ENCODE measurements at places on chromosomes 12 and 14. TPM values are rescaled to one million over a fixed set of nuclear protein-coding genes. Genes with fewer than 3 reads are reported as not detected.

DNA sequence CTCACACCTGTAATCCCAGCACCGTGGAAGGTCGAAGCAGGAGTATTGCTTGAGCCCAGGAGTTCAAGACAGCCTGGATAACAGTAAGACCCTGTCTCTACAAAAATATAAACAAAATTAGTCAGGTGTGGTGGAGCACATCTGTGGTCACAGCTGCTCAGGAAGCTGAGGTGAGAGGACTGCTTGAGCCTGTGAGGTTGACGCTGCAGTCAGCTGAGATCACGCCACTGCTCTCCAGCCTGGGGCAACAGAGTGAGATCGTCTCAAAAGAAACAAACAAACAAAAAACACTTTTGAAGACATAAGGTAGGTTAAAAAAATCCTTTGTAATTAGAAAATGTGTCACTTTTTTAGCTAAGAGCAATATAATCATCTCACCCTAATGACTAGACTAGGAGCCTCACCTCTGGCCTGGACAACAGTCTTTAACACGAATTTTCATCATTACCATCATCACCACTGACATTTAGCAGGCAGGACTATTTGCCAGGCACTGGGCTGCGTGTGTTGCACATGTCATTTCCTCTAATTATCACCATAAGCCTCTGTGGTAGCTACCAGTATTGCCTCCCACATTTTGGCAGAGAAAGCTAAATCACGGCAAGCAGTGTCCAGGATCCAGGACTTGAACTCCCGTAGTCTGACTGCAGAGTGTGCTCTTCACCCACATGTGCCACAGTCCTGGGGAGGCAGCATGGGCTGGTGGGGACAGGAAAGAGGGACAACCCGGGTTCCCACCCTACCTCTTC, 4.6 kb upstream of the SYCP3 start:
- no peak for DNase-seq
- H3K4me3 ChIP-seq, result no peak overlapping the region
- no peaks in the 10 kb centered on the region for H3K4me1 ChIP-seq
- H3K36me3 ChIP-seq, result peaks cover 79% of the 10 kb centered on the region

Gene POLE2
- 1.2 TPM for total RNA-seq

Gene TXNRD1
- total RNA-seq, result 144 TPM

GRCh38 chr12:120762086-120762485, 36.5 kb downstream of the ACADS start:
- DNase-seq, result no peak
- H3K27ac ChIP-seq, result peak overlapping the region; percentile 71
- H3K4me3 ChIP-seq, result no peak overlapping the region

DNA sequence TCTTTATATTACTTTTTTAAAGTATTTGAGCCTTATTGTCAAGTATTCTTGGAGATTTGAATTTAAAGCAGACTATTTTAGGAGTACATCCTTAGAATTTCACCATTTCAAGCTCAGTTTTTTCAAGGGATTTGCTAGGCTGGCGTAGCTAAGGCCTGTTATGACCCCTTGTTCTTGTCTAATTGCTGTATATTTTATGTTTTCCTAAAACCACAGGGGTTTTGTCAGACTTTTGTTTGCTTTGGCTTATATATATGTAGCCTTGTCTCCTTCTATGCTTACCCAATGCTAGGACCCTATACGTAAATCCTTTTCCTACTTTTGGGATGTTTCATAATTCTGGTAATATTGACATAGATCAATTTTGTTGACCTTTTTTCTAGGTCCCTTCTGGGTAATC, 147.0 kb upstream of the SYT10 start:
- no peaks in the 10 kb centered on the region for H3K36me3 ChIP-seq
- DNase-seq, result no peak
- H3K4me1 ChIP-seq, result peaks cover 9% of the 10 kb centered on the region
